ENCODE measurements at places on chromosomes 3 and 15.

DNA sequence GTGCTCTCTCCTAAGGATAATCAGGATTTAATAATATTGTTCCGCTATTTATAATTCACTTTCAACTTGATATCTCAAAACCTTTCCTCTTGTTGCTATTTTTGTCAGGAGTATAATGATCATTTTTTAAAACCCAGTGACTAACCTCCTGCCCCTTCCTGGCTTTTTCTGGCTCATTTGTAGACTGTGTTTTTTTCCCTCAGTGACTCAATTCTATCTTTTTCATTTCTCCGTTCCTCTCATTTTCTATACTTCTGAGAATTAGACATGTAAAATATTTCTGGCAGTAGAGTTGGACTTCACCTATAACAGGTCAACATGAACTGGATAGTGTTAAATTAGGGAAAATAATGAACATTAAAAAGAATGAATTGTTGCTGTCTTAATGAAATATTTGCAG lies 490.7 kb downstream of the EDEM1 start:
- no peaks in the 10 kb centered on the region for H3K36me3 ChIP-seq
- no peak overlapping the region for H3K27ac ChIP-seq
- no peaks in the 10 kb centered on the region for H3K27me3 ChIP-seq
- DNase-seq, result no peak

GRCh38 chr15:68676011-68676605 lies 97.3 kb downstream of the CORO2B start:
- no peak overlapping the region for H3K27ac ChIP-seq
- no peak overlapping the region for H3K4me3 ChIP-seq
- no peaks in the 10 kb centered on the region for H3K4me1 ChIP-seq
- peaks cover 2% of the 10 kb centered on the region for H3K27me3 ChIP-seq
- H3K36me3 ChIP-seq, result no peaks in the 10 kb centered on the region

DNA sequence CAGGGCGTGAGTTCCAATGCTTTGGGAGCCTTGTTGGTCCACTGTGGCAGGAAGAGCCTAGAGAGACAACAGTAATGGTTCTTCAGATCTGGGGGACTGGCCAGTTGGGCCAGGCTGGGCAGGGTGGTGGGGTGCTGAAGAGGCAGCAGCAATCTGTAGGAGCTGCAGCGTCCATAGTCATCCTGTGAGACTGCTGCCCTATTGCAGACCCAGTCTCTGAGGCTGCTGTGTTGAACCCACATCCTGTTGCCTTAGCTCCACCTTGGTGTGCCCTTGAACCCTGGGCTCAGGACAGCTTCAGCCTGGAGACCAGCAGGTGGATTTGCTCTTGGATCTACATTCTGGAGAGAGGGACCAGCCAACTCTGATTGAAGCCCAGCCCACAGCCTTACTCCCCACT lies 23.6 kb upstream of the ETV5 start:
- no peak for DNase-seq
- H3K27ac ChIP-seq, result no peak overlapping the region
- H3K27me3 ChIP-seq, result peaks cover 21% of the 10 kb centered on the region

GRCh38 chr15:64643685-64644084 lies 131.7 kb downstream of the RBPMS2 start:
- no peak overlapping the region for H3K4me3 ChIP-seq
- H3K27me3 ChIP-seq, result no peaks in the 10 kb centered on the region
- H3K27ac ChIP-seq, result no peak overlapping the region
- H3K36me3 ChIP-seq, result 0 out of 2 replicates have a peak, but pooled peaks cover 6% of the 10 kb centered on the region
- H3K4me1 ChIP-seq, result no peaks in the 10 kb centered on the region
- no peak for DNase-seq

GRCh38 chr3:134033315-134033996 lies 3.7 kb upstream of the SLCO2A1 start:
- H3K4me3 ChIP-seq, result no peak overlapping the region
- H3K27ac ChIP-seq, result no peak overlapping the region
- no peaks in the 10 kb centered on the region for H3K4me1 ChIP-seq
- no peaks in the 10 kb centered on the region for H3K36me3 ChIP-seq

DNA sequence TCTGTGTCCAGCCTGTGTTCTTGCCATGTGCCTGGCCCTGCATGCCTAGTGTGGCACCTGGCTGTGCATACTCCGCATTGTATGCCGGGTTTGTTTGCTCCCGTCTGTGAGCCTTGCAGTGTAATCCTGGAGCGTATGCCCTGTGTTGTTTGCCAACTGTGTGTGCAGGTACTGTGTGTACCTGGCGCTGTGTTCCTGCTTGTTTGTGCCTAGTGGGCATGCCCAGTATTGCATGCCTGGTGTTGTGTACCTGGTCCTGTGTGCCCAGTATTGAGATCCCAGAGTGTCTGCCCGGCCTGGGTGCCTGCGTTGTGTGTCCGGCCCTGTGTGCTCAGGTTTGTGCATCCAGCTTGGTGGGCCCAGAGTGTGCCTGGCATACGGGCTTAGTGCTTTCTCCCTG lies 54.5 kb upstream of the CHRNA7 start:
- no peak for DNase-seq
- no peaks in the 10 kb centered on the region for H3K36me3 ChIP-seq
- no peaks in the 10 kb centered on the region for H3K4me1 ChIP-seq

GRCh38 chr15:91142106-91142744 lies 42.2 kb downstream of the SV2B start:
- DNase-seq, result peak; percentile 4
- no peak overlapping the region for H3K27ac ChIP-seq
- H3K36me3 ChIP-seq, result no peaks in the 10 kb centered on the region
- peaks cover 17% of the 10 kb centered on the region for H3K27me3 ChIP-seq
- H3K4me3 ChIP-seq, result no peak overlapping the region

DNA sequence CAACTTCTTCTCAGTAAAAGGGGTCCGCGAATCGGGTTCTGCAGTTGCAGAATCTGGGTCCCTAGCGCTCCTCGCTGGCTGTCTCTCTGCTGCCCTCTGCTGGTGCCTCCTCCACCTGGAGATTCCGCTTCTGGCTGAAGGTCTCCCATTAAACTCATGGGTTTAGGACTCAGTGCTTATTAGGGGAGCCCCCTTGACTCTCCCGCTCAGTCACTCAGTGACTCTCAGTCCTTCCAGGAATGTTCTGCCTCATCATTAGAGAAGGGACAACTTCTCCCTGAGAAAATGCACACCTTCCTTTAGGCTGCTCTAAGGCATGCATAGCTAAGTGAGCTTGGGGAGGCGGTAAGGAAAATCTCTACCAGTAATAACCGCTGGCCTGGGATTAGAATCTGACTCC lies 7.1 kb downstream of the CPN2 start:
- no peak overlapping the region for H3K27ac ChIP-seq
- H3K4me3 ChIP-seq, result no peak overlapping the region
- no peaks in the 10 kb centered on the region for H3K4me1 ChIP-seq
- peak; percentile 72 for DNase-seq

DNA sequence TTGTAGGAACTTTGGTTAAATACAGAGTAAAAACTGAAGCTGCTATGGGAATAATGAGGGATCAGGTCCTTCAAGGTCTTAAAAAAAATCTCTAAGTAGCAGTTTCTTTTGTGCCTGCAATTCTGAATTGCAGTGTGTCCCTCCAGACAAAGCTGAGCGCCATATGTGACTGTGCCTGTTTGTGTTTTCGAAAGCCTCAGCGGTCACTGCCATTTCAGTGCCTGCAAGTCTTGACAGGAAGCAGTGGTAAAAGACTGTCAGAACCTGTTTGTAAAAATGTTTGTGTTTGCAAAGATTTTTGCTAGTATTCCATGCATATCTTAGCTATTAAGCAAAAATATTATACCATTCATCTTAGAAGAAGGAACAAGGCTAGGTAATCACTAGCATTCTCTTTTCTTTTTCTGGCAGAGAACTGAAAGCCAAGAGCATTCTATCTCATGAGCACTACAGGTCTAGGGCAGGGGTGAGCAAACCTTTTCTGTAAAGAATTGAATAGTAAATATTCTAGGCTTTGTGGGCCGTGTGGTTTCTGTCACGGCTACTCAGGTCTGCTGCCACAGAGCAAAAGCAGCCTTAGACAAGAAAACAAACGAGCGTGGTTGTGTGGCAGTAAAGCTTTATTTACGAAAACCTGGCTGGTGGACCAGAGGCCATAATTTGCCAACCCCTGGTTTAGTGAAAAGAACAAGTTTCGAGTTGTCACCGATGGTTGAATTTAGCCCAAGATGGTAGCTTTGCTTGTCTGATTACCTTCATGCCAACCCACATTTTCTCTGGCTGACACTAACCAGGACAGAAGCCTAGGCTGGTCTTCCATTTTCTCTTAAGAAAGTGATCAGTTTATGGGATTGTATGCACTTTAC lies 134.4 kb downstream of the CACNA1D start:
- H3K4me1 ChIP-seq, result no peaks in the 10 kb centered on the region
- H3K36me3 ChIP-seq, result no peaks in the 10 kb centered on the region
- no peak overlapping the region for H3K4me3 ChIP-seq
- peaks cover 4% of the 10 kb centered on the region for H3K27me3 ChIP-seq

DNA sequence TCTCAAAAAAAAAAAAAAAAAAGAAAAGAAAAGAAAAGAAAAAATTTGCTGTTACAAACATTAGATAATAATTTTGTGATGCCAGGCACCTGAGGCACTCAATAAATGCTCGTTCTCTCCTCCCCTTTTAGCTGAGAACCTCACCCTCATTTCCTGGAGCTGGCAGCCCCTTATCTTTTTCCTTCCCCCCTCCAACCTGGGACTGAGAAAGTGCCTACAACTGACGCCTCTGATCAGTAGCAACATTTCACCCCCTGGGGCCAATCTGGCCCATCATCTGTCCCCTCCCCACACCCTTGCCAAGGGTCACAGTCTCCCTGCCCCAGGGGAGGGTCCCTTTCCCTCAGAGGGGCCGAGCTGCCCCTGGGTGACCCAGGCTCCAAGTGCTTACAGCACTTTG lies 12.6 kb upstream of the RNU6-1 start:
- H3K36me3 ChIP-seq, result no peaks in the 10 kb centered on the region
- no peak for DNase-seq
- H3K4me1 ChIP-seq, result no peaks in the 10 kb centered on the region
- no peaks in the 10 kb centered on the region for H3K27me3 ChIP-seq
- H3K4me3 ChIP-seq, result no peak overlapping the region

DNA sequence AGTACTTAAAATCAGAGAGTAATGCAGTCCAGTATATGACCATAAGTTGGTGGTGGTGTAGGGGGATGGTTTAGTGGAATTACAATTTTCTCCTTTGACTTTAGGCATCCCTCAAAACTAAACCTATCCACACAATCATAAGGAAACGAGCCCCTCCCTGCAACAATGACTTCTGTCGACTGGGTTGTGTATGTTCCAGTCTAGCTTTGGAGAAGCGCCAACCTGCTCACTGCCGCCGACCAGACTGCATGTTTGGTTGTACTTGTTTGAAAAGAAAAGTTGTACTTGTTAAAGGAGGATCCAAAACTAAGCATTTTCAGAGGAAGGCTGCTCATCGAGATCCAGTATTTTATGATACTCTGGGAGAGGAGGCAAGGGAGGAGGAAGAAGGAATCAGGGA lies 52.8 kb downstream of the MGA start:
- DNase-seq, result no peak
- no peaks in the 10 kb centered on the region for H3K4me1 ChIP-seq
- H3K27me3 ChIP-seq, result no peaks in the 10 kb centered on the region
- H3K27ac ChIP-seq, result no peak overlapping the region
- no peak overlapping the region for H3K4me3 ChIP-seq
- H3K36me3 ChIP-seq, result peaks cover 52% of the 10 kb centered on the region

DNA sequence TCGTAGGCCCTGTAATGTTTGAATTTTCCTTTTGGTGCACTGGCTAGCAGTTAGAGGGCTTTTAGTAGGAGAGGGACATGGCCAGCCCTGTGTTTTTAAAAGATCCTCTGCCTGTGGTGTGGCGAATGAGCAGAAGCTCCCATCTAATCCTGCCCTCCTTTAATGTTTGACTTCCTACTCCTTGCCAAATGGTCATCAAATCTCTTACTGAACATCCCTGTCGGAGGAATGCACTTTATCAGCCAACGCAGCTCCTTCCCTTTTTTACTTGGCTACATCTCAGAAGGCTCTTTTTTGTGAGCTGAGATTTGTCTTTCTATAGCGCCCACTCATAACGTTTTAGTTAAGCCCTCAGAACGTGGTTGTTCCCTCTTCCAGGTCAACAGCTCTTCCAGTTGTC lies 44.8 kb downstream of the MAP2K5 start:
- no peak overlapping the region for H3K4me3 ChIP-seq
- no peak overlapping the region for H3K27ac ChIP-seq
- peaks cover 32% of the 10 kb centered on the region for H3K36me3 ChIP-seq
- no peaks in the 10 kb centered on the region for H3K27me3 ChIP-seq

DNA sequence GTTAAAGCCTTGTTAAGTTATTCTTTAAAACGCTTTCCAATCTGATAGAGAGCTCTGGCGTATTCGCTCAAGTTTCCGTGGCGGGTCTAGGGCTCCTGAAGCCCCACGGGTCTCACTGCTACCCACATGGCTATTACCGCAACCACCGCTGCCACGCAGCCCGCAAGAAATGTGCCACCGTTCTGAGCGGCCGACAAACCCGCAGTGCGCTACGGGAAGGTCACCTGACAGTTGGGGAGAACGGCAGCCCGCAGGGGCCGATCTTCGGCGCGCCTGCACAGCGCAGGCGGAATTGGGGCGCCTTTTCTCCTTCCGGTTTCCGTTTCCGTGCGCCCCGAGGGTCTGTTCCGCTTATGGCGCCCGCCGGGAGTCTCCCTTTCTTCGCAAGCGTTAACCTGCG lies 76.6 kb upstream of the SNRPN start:
- no peak for DNase-seq
- H3K36me3 ChIP-seq, result no peaks in the 10 kb centered on the region
- no peaks in the 10 kb centered on the region for H3K4me1 ChIP-seq
- no peaks in the 10 kb centered on the region for H3K27me3 ChIP-seq
- no peak overlapping the region for H3K4me3 ChIP-seq

DNA sequence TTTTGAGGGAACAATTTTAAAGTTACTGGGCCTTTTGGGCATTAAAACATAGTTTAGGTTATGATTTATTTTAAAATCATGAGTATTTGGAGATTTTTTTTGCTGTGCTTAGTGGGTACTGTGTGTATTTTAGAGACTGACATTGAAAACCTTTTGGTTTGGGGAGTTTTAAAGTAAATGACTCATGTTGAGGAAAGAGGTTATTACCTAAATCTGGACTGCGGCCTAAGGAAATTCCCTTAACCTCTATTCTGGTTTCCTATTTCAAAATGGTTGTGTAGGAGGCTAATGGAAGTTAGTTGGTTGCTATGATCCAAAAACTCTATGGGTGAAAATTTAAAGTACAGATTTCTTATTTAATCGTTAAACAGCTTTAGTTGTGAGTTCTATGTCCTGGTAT lies 57.3 kb upstream of the DPH6 start:
- no peak for DNase-seq
- no peaks in the 10 kb centered on the region for H3K36me3 ChIP-seq
- no peak overlapping the region for H3K4me3 ChIP-seq
- H3K27ac ChIP-seq, result no peak overlapping the region
- no peaks in the 10 kb centered on the region for H3K27me3 ChIP-seq

DNA sequence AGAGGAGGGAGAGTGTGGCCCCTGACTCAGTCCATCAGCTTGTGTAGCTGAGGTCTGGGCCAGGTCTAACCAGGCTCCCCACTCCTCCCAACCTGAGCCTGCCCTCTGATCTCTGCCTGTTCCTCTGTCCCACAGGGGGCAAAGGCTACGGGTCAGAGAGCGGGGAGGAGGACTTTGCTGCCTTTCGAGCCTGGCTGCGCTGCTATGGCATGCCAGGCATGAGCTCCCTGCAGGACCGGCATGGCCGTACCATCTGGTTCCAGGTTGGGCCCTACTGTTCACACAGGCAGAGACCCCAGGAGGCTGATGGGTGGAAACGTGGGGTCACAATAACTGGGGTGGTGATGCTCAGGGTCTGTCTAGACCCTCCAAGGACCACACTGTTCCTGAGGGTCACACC lies 6.8 kb downstream of the NEIL1 start:
- peaks cover 27% of the 10 kb centered on the region for H3K4me1 ChIP-seq
- no peaks in the 10 kb centered on the region for H3K27me3 ChIP-seq
- no peak overlapping the region for H3K4me3 ChIP-seq
- no peak overlapping the region for H3K27ac ChIP-seq

- DNase-seq, result no peak
- no peak overlapping the region for H3K4me3 ChIP-seq
- H3K36me3 ChIP-seq, result no peaks in the 10 kb centered on the region
- H3K27me3 ChIP-seq, result peaks cover 24% of the 10 kb centered on the region
- H3K27ac ChIP-seq, result no peak overlapping the region
These were observed 111.1 kb downstream of the TPRA1 start for GRCh38 chr3:127479449-127479848.
